ENCODE measurements at places on chromosomes 5 and 9. TPM values are rescaled to one million over a fixed set of nuclear protein-coding genes. Genes with fewer than 3 reads are reported as not detected.

Gene IFNA5
- not detected for polyA plus RNA-seq

Gene OTP
- not detected for polyA plus RNA-seq

- DNase-seq, result no peak
Observed at GRCh38 chr9:114910541-114910940, 19.9 kb downstream of the TNFSF8 start.

DNA sequence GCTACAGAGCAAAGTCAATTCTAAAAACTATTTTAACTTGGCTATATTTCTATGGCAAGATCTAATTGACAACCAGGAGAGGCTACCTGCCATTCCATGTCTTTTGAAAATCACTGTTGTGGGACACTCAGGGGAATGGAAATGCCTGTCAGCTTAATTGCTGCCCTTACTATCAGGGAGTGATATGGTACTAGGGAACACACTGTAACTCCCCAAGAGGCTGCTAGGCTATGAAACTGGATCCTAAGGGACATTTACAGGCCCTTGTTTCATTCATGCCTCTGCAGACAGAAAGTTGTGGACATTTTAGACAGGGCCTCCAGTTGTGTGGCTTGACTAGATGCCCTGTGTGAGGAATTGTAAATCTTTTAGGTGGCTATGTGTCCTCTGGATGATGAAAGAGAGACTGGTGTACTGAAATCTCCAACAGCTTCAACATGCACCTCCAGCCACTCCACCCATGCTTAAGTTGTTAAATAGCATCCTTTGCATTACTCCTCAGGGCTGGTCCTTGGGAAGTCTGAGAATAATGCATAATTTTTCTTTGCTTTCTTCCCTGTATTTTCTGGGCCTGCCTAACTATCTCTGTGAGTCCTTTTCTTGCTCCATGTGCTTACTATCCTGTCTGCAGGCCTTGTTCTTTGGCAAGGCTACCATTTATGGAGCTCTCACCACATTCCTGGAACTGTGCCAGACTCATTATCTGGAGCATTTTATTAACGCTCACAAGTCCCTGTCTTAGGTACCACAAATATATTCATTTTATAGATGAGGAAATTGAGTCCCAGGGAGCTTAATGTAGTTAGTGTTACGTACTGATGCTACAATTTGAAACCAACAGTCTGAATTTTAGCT, 3.2 kb downstream of the MROH2B start:
- no peak for DNase-seq

DNA sequence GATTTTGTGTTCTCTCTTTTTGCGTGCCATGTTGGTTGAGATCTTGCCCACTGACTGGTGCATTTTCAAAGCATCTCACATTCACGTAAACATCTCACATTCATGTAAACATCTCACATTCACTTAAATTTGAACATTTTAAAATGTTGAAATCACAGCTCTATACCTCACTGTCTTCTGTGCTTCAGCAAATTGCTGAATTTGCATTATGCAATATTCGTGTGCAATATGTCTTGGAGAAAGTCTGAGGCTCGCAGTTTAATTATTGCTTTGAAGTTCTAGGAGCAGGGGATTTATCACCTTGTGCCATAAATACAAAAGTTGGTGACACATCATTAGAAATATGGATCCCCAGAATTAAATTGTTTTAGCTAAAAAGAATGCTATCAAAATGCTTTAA, 42.6 kb downstream of the TNFSF15 start:
- DNase-seq, result no peak
